ENCODE measurements at places on chromosomes 6 and 20.
A peak's percentile ranks its signal among the peaks of the same experiment; 100 is the strongest.

GRCh38 chr6:17389274-17389847 lies 4.0 kb upstream of the CAP2 start:
- no peak for DNase-seq

DNA sequence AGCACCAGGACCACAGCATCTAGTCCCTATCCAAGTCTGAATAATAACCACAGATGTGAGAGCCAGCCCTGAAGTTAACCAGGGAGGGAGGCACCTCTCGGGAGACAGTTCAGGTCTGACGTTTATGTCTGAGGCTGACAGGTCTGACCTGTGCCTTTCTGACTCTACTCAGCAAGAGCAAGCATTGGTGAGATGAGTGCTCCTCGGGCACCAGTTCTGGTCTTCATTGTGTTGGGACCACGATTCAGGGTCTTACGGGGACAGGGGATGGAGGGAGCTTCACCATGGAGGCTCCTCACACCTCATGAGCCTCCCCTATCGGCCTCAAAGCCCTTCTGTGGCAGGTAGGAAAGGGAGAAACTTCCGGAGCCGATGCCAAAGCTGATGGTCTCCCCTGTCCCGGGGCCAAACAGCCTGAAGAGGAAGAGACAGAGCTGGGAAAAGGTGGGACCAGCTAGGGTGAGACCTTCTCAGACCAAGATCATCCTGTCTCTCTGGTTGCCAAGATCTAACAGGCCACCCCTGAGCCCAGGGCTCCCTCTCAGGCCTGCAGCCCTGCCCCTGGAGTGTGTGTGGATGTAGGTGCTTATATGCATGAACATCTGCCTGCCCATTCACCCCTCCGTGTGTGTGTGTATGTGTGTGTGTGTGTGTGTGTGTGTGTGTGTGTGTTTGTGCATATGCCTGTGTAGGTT lies 170.5 kb downstream of the VEGFA start:
- DNase-seq, result no peak

DNA sequence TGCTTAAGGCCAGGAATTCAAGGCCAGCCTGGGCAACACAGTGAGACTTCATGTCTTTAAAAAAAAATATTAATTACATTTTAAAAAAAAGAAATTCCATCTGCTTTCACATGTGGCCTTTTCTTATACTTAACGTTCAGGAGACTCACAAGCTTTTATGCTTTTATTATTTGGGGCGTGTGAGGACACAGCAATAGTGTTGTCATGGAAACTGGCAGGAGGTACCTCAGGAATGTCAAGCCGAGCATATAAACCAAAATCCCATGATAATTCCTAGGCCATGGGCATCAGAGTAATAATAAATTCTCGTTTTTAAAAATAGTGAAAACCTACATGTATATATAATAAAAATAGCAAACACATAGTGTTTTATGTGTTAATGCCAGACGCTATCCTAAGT lies 89.8 kb downstream of the IYD start:
- no peak for DNase-seq

DNA sequence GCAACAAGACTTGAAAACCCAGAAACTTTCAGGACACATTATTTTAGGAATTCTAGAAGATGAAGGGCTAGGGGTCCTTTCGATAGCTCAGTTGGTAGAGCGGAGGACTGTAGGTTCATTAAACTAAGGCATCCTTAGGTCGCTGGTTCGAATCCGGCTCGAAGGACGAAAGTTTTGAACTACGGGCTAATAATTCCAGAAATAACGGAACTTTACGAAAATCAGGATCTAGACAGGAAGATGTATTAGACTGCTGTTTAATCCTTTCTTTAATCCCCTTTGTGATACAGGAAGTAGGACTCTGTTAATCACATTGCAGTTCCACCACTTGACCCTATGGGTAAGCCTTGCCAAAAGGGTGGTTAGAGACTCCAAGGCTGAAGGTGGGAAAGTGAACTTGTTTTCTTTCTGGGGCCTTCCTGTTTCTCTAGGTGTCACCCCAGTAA lies 21.2 kb upstream of the ABT1 start:
- no peak for DNase-seq

DNA sequence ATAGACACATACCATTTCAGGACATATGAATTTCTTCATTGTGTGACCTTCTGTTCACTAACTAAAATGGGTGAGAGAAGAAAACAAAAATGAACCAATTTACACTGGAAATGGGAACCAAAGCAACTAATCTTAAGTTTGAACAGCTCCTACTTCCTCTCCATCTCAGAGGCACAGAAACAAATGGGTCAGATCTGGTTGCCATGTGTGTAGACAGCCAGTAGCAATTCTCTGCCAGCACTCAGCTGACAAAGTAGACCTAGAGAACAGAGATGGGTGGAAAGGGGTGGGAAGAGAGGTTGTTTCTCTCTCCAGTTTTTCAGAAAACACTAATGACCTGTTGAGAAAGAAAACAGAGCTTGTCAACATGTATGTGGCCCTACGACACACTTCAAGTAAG lies 14.3 kb upstream of the POPDC3 start:
- DNase-seq, result no peak

- DNase-seq, result no peak
Observed at GRCh38 chr20:41167118-41167470, 29.8 kb downstream of the PLCG1 start.

- no peak for DNase-seq
Observed at GRCh38 chr20:16940701-16941100, 192.5 kb downstream of the OTOR start.

DNA sequence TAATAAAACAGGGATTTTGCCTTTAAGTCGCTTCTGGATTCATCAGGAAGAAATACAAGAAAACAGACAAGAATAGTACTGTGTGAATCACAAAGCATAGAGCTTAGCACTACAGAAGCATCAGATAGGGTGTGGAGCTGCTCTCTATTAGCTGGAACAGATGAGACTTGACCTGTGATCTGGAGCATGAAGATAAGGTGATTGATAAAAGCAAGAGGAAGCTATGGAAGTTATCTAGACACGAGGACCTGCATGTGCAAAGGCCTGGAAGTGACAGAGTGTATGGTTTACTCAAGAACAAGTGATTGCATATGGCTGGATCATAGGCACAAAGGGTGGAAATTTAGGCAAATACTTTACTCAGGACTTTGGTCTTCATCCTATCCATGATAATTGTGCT lies 112.9 kb upstream of the MLIP start:
- DNase-seq, result no peak

DNA sequence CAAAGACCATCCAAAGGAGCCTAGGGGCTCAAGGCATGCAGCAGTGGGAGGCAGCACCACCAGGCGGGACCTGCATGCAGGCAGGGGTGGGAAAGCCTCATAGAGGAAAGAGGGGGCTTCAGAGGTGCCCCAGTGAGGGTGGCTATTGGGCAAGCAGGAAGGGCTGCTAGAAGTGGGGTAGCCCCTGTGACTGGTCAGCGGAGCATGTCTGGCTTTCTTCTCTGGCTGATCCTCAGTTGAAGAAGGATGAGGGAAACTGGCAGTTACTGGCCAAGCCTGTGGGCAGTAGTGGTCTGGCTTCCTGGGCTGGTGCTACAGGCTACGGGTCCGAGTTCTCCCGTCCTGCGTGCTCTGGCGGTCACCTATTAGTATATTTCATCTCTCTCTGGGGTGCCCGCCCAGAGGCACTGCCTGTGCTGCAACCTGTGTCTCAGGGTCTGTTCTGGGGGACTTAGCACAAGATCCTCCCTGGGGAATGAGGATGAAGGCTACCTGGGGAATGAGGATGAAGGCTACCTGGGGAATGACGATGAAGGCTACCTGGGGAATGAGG lies 35.9 kb upstream of the CST7 start:
- DNase-seq, result no peak

DNA sequence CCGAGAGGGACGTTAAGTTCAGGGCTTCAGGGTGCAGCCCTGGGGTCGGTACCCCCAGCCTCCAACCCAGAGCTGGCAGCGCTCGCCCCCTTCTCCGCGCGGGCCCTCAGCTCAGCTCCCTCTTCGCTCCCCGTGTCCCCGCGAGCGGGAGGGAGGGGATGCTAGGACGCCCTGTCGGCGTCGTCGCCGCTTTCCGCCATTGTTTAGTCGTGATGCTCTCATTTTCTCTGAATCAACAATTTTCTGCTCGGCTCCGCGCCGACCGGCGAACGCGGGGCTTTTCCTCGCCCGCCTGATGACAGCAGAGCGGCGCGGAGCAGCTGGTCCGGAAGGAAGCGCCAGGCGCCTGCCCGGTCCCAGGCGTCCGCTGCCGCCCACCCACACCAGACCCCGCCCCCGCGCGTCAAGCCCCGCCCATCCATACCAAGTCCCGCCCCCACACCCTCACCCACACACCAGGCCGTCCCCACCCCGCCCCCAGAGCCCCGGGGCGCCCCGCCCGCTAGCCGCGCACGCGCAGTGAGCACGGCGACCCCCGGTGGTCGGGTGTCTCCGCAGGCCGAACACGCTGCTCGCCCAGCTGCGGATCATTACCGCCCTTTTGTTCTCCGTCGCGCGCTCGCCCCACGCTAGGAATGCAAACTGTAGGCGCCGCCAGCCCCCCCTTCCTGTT lies 50.1 kb upstream of the SLC32A1 start:
- DNase-seq, result peak; percentile 59

- DNase-seq, result no peak
Observed at GRCh38 chr20:58666702-58667101, 15.6 kb downstream of the STX16 start.

DNA sequence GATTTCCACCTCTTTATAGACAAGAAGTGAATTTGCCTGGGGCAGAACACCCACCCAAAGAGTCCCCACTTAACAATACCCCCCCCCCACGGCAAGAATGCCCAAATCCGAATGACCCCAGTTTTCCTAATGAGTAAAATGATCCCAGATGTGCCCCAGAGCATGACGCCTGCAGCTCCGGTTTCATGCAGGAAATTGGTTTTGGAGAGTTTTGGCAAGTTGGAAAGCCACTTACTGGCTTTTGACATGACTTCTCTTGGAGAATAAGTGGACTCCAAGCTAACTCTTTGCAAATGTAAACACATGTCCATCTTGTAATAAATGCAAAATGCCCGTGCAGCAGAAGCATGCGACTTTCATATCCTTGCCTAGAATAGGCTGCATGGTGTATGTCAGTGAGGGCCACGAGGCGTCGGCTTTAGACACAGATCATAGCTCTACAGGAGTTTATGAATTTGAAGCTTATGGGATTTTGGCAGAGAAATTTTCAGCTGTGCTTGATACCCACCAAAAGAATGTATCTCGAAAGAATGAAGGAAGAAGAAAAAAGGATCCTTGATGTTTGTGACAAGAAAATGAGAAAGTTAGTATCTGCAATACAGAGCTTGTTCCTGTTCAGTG lies 24.2 kb downstream of the EDN3 start:
- no peak for DNase-seq

GRCh38 chr6:130517444-130517931 lies 151.7 kb downstream of the TMEM200A start:
- no peak for DNase-seq

DNA sequence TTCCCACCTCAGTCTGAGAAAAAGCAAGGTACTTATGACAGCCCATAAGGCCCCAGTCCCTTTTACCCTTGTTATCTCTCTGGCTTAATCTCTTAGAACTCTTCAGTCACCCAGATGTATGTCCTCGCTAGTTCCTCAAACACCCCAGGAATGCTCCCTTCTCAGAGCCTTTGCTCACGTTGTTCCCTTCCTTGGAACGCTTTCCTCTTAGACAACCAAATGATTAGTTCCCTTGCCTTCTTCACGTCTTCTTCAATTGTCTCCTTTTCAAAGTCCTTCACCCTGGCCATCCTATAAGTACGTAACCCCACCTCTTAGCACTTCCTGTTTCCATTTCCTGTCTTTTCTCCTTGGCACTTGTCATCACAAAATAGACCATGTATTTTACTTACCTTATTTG lies 1.1 kb upstream of the APOBEC2 start:
- DNase-seq, result no peak

DNA sequence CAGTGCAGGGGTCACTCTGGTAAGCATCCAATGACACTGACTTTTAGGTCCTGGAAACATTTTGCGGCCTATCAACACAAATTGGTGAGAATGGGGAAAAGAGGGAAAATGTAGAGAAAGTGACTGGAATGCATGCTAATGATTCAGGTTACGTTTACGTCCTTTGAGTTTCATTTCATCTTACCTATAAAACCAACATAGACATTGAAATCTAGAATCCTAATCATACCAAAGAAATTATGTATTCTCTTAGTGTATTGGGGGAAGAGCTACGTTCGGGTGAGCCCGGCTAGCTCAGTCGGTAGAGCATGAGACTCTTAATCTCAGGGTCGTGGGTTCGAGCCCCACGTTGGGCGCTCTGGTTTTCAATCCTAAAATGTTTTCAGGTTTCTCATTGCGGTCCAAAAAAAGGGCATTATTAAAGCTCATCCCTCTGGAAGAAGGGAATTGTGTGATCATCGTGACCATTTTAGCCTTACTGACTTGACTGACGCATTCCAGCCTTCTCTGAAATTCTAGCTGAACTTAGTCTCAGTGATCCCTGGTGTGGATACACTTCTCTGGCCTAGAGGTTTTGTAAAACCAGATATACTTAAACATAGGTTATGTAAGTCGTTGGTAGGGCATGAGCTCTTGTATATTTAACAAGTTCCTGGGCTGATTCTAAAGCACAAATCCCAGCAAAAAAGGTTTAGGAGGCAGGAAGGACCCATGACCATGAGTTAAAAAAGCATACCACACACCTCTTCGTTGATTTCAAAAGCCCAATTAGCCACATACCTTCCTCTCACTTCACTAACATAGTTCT lies 18.3 kb downstream of the HMGN4 start:
- DNase-seq, result peak; percentile 18

DNA sequence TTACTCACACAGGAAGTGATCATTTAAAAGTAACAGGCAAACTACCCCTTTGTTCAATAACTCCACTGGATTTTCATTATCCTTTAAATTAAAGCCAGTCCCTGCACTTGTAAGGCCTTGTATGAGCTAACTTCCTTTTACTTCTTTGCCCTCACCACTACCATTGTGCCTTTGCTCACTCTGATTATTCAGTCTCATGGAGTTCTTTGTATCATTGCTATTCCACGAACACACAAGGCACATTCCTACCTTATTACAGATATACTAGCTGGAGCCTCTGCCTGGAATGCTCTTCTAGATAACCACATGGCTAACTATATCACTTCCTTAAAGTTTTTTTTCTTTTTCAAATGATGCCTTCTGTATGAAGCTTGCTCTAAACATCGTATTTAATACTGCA lies 748.6 kb upstream of the HS3ST5 start:
- DNase-seq, result no peak

DNA sequence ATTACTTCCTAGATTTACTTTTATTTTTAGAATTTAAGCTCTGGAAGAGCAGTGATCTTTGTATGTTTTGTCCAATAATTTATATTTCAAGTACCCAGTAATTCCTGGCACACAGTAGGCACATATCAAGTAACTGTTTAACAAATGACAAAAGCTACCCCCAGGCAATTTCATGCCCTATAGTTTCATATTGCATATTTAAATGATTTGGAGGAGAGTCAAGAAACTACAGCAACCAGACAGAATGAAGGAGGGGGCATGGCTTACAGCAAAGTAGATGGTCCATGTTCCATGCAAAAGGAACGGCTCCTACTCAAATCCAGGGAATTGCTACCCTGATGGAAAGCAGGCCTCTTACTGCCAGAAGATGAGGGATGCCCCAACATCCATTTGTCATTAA lies 113.5 kb downstream of the ARHGAP18 start:
- no peak for DNase-seq
